Spinal cord (tissue), 10 donors: ENCODE measurements at places on chromosomes 12 and 14. TPM values are rescaled to one million over a fixed set of nuclear protein-coding genes. Genes with fewer than 3 reads are reported as not detected.

- no peak for DNase-seq
These were observed 119.8 kb downstream of the KICS2 start for GRCh38 chr12:64102339-64102738.

Gene RFC5
- 25.4 TPM for total RNA-seq

Gene RIN3
- 3.8 TPM for total RNA-seq

GRCh38 chr12:94020335-94020734 is 128.0 kb upstream of the PLXNC1 start:
- no peak for DNase-seq

GRCh38 chr12:13504736-13505135 is 308.2 kb downstream of the EMP1 start:
- DNase-seq = no peak

Gene KLRC1
- 0.99 TPM for total RNA-seq

DNA sequence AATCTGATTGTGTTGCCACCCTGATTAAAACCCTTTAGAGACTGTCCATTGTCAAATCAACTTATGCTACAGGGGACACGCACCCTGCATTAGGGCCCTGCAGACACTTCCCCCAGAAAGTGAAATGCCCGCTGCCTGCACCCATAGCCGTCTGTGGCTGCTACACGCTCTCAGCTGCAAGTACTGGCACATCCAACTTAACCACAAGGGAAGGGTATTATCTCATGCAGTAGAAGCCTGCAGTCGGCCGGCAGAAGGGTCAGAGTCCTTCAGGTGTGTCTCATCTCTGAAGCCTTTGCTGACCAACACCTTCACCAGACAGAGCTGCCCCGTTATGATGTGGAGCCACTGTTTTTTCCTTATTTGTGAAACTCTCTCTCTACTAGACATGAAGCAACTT is 20.8 kb downstream of the CFAP251 start:
- no peak for DNase-seq

- DNase-seq = no peak
These were observed 307.3 kb upstream of the DIO3 start for GRCh38 chr14:101253948-101254347.

GRCh38 chr12:95551305-95551704 is at the start of gene USP44:
Gene USP44, minus strand, starts transcription at chr12:95551476. Its CDS starts 17,220 bp downstream, at chr12:95534256.
- DNase-seq = no peak

- no peak for DNase-seq
These were observed 11.1 kb upstream of the GPX2 start for GRCh38 chr14:64953661-64954060.

DNA sequence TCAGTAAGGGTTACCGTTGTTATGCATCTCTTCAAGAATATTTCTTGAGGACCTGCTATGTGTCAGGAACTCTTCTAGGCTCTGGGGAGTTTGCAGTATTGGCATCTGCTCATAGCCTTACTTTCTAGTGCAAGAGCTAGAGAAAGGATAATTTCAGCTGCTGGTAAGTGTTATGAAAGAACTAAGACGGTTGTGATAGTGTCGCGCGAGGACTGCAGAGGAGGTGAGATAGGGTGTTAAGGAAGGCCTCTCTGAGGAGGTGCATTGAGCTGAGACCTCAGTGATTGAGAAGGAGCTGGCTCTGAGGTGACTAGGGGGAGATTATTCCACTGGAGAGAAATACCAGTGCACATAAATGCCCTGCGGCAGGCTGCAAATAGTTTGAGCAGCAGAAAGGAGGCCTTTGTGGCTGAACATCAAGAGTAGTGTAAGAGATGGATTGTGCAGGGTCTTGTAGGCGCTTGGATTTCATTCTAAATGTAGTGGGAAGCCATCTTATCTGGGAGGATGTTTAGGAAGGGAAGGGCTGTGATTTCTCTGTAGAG is 824 bp downstream of the DDX55 start:
- no peak for DNase-seq

Gene DAO
- total RNA-seq = not detected

- DNase-seq = no peak
These were observed 351.2 kb downstream of the KCNH5 start for GRCh38 chr14:62694075-62694474.

Gene SERPINA5
- 0.89 TPM for total RNA-seq

Gene TEX22
- total RNA-seq = 0.20 TPM

Gene POLE2
- 10.6 TPM for total RNA-seq

Gene TMEM132C
- 25.0 TPM for total RNA-seq

Gene SMIM41
- total RNA-seq = 0.33 TPM

Gene AQP2
- not detected for total RNA-seq

Gene LPAR5
- 2.5 TPM for total RNA-seq

GRCh38 chr12:47570151-47570550 is 135.7 kb downstream of the RPAP3 start:
- DNase-seq = peak; percentile 54

Gene KRT6C
- not detected for total RNA-seq

- no peak for DNase-seq
These were observed 8.1 kb downstream of the OSBPL8 start for GRCh38 chr12:76551482-76551888.

Gene NKX2-8
- 0.11 TPM for total RNA-seq

GRCh38 chr12:57771236-57771872 is 551 bp downstream of the METTL1 start:
- peak; percentile 85 for DNase-seq

GRCh38 chr14:33511851-33512640 is 438.8 kb downstream of the EGLN3 start:
- DNase-seq = no peak

Gene PPP2R5E
- 22.0 TPM for total RNA-seq

- no peak for DNase-seq
These were observed 67.9 kb upstream of the FBRSL1 start for GRCh38 chr12:132422040-132422380.

- DNase-seq = no peak
These were observed 536.3 kb upstream of the CCDC196 start for GRCh38 chr14:65949711-65950516.

GRCh38 chr12:70258605-70259403 is 15.6 kb downstream of the CNOT2 start:
- DNase-seq = no peak

DNA sequence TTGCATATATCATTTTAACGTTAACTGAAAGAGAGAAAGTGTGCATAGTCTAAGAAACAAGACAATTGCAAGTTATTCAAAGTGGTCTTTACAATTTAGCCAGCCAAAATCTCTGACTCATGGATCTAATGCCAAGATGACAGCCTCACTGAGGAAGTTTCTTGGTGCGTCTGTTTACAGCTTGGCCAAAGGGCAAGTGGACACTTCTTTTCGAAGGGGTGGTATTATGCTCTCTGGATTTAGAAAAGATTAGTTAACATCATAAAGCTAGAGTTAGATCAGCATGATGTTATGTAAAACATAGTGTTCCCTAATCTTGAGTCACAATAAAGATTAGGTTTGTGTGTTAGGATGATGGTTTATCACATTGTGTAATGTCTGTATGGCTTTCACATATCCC is 51.5 kb upstream of the SLC2A13 start:
- no peak for DNase-seq

DNA sequence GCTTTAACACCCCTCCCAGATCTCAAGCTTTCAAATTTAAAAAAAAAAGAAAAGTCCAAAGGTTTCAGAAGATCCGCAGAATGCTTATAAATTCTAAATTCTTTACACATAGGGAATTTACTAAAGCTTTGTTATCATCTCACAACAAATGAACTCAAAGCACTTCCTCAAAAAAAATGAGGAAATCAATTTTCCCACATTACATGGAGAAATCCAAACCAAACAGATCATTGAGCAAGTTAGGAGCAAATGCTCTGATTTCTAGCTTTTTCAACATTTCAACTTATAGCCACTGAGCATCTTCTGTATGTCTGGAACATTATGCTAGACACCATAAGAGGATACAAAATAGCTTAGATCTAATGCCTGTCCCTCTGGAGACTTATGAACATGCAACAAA is 161.0 kb downstream of the CEP128 start:
- DNase-seq = no peak

Gene RAPGEF3
- total RNA-seq = 20.6 TPM

DNA sequence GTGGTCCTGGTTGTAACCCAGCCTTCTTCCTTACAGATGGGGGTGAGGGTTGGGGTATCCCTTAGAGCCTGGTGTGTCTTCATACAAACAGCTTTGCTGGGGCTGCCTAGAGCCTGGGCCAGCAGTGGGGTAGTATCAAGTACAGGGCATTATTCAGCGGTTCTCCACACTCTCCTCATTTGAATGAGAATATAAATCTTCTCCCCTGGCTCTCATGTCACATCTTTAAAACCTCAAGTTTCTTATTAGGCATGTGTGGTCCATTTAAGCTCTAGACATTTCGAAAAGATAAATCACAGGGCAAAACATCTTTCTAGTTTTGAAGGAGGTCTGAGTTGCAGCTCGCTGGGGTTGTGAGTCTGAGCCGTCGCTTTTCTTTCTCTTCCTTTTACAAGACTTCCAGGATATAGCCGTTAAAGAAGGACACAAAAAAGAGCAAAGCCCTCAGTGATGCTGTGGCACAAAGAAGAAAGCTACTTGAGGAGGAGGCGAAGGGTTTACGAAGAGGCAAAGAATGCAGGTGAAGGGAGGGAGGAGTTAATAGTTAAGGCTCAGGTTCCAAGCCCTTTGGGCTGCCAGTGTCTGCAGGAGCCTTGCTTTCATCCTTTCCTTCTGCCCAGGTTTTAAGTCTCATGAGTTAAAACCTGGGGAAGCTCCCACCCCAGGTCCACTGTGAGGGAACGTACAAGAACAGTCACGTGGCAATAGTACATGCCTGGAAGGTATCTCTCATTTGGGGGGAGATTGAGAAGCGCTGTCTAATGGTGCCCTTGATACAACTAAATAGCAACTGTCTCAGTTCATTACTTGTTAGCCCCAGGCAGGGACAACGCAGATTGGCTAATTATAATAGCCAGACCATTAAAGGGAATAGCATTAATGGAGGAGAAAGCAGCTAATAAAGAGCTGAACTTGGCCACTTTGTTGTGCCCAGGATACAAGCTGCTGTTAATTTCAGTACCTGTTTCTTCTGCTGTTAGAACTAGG is 94.2 kb downstream of the ETV6 start:
- DNase-seq = no peak

- DNase-seq = no peak
These were observed 19.4 kb upstream of the GNPTAB start for GRCh38 chr12:101850199-101850598.
